ENCODE measurements at places on chromosomes 4 and X. TPM values are rescaled to one million over a fixed set of nuclear protein-coding genes. Genes with fewer than 3 reads are reported as not detected.

DNA sequence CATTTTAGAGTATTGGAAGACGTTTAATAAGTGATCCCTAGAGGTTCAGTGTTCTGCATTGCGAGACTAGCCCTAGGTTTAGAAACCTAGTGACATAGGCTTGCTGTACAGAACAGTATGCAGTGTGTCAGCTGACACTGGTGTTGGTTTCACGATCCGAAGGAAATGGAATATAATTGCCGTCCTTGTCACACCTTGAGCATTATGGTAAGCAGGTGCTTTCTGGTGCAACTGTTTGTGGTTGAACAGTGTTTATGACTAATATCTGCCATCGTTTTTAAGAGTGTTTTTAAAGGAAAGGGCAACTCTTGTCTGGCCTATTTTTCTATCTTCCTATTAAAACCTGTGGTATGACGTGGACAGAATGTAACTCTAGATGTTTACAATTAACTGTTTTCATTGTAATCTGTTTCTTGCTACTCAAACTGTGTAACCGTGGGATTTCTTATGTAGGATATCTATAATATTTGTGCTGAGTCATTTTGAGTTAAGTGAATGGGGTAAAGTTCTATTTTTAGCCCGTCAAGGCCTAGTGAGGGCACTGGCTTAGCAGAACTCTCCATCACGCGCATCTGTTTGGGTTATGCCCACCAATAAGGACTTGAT, 53.8 kb upstream of the TBC1D14 start:
- DNase-seq = no peak
- H3K36me3 ChIP-seq = peaks cover 23% of the 10 kb centered on the region
- no peaks in the 10 kb centered on the region for H3K4me1 ChIP-seq
- H3K27me3 ChIP-seq = no peaks in the 10 kb centered on the region

GRCh38 chr4:147780137-147780777, 48.4 kb downstream of the ARHGAP10 start:
- H3K36me3 ChIP-seq = no peaks in the 10 kb centered on the region
- DNase-seq = no peak
- peak overlapping the region; percentile 20 for H3K27ac ChIP-seq
- no peaks in the 10 kb centered on the region for H3K27me3 ChIP-seq
- H3K4me1 ChIP-seq = no peaks in the 10 kb centered on the region

GRCh38 chr4:98963538-98964433, 31.7 kb upstream of the METAP1 start:
- H3K27ac ChIP-seq = no peak overlapping the region
- no peaks in the 10 kb centered on the region for H3K27me3 ChIP-seq
- H3K4me3 ChIP-seq = no peak overlapping the region
- DNase-seq = no peak
- H3K4me1 ChIP-seq = no peaks in the 10 kb centered on the region
- H3K36me3 ChIP-seq = no peaks in the 10 kb centered on the region

DNA sequence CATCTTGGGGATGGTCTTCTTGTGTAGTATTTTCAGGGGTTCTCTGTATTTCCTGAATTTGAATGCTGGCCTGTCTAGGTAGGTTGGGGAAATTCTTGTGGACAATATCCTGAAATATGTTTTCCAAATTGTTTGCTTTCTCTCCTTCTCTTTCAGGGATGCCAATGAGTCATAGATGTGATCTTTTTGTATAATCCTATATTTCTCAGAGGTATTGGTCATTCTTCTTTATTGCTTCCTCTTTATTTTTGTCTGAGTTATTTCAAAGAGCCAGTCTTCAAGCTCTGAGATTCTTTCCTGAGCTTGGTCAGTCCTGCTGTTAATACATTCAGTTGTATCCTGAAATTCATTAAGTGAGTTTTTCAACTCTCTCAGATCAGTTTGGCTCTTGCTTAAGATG, 73.1 kb downstream of the MAMLD1 start:
- H3K36me3 ChIP-seq = no peaks in the 10 kb centered on the region
- no peak for DNase-seq
- no peaks in the 10 kb centered on the region for H3K4me1 ChIP-seq
- no peak overlapping the region for H3K4me3 ChIP-seq
- no peak overlapping the region for H3K27ac ChIP-seq
- no peaks in the 10 kb centered on the region for H3K27me3 ChIP-seq

DNA sequence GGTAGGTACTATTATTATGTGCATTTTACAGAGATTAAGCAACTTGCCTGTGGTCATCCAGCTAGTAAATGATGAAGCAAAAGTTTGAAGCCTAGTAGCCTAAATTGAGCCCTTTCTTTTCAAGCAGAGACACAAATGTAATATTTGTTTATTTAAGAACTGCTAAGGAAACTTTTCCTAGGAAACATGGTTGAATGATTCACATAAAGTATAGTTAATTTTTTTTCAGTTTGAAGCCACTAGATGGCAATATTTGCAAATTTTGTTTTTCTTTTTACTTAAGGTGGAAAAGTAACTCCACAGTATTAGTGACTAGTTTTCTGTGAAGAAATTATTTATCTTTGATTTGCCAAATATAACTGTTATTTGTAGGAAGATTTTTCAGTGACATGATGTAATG, 52.8 kb upstream of the ANKRD17 start:
- H3K27me3 ChIP-seq = no peaks in the 10 kb centered on the region
- no peaks in the 10 kb centered on the region for H3K4me1 ChIP-seq
- H3K4me3 ChIP-seq = no peak overlapping the region
- H3K27ac ChIP-seq = no peak overlapping the region
- DNase-seq = peak; percentile 46
- no peaks in the 10 kb centered on the region for H3K36me3 ChIP-seq

DNA sequence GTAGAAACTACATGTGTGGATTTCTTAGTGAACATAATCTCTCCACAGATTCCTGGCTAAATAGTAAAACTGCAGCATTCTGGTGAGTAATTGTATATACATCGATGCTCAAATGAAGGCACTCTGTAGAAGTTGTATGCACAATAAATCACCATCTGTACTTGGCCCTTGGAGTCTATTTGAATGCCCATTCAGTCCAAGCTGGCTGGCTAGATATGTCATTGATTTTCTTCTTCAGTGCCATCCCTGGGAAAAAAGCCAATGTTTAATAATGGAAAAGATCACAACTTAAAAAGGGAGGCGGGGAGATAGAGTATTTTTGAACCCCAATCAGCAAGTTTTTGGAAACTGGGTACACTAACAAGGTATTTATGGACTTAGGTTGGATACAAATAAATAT, 381.0 kb upstream of the TEX13C start:
- H3K27ac ChIP-seq = no peak overlapping the region
- H3K27me3 ChIP-seq = no peaks in the 10 kb centered on the region
- DNase-seq = no peak
- H3K4me1 ChIP-seq = no peaks in the 10 kb centered on the region

DNA sequence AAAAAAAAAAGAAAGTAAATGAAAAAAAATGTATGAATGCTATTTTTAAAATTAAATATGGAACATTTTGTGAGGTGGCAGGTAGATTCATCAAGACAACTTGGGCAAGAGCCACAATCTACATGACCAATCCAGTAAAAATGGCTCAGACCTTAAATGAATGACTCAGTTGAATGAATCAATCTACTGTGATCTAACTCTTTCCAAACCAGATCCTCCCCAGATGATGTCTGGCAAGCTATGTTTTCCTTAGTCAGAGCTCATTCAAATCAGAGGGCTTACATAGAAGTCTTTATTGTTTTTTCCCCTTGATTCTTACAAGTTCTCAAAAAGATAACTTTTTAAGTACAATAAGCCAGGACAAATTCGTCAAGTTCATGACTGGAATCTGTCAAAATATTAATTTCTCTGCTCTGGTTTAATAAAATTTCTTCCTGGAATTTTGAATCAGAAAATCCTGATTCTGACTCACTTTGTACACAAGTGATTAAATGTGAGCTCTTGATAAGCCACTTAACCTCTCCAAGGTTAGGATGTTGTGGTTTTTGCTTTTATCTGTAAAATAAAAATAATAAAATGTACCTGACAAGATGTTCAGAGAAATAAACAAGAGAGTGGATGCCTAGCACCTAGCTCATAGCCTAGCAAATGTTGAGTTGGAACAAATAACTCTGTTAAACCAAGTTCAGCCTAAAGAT, 105.6 kb upstream of the SMIM31 start:
- no peak overlapping the region for H3K4me3 ChIP-seq
- H3K27ac ChIP-seq = no peak overlapping the region
- no peaks in the 10 kb centered on the region for H3K36me3 ChIP-seq
- H3K4me1 ChIP-seq = no peaks in the 10 kb centered on the region

DNA sequence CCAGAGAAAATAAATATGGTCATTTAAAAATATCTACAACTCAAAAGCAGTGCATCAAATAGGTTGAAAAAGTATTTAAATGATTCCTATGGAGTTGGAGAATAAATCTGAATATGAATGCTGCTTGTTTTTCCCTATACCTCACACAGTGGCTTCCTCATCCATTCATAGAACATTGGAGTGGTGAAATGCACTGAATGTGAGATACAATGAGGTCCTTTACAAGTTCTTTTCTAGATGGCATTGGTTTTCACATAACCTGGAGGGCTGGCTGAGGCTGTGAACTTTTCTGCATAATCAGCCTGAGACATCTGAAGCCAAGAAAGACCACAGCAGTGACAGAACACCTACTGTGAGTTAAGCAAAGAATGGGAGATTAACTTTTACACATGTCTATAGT, 279.1 kb upstream of the NRK start:
- H3K27ac ChIP-seq = no peak overlapping the region
- peaks cover 7% of the 10 kb centered on the region for H3K27me3 ChIP-seq
- H3K36me3 ChIP-seq = no peaks in the 10 kb centered on the region
- DNase-seq = no peak

GRCh38 chr4:146124023-146124680, 51.4 kb upstream of the LSM6 start:
- H3K4me3 ChIP-seq = no peak overlapping the region
- H3K27ac ChIP-seq = no peak overlapping the region
- H3K27me3 ChIP-seq = peaks cover 3% of the 10 kb centered on the region
- no peaks in the 10 kb centered on the region for H3K36me3 ChIP-seq
- no peaks in the 10 kb centered on the region for H3K4me1 ChIP-seq
- DNase-seq = no peak

- no peak overlapping the region for H3K4me3 ChIP-seq
- no peak for DNase-seq
- H3K4me1 ChIP-seq = peaks cover 9% of the 10 kb centered on the region
Observed at GRCh38 chr4:185508181-185508580, 27.1 kb downstream of the PDLIM3 start.

GRCh38 chr4:17580969-17581368, 4.0 kb downstream of the LAP3 start:
- no peak for DNase-seq
- H3K4me1 ChIP-seq = peaks cover 19% of the 10 kb centered on the region
- H3K36me3 ChIP-seq = peaks cover 26% of the 10 kb centered on the region
- no peaks in the 10 kb centered on the region for H3K27me3 ChIP-seq
- no peak overlapping the region for H3K27ac ChIP-seq
- H3K4me3 ChIP-seq = no peak overlapping the region

DNA sequence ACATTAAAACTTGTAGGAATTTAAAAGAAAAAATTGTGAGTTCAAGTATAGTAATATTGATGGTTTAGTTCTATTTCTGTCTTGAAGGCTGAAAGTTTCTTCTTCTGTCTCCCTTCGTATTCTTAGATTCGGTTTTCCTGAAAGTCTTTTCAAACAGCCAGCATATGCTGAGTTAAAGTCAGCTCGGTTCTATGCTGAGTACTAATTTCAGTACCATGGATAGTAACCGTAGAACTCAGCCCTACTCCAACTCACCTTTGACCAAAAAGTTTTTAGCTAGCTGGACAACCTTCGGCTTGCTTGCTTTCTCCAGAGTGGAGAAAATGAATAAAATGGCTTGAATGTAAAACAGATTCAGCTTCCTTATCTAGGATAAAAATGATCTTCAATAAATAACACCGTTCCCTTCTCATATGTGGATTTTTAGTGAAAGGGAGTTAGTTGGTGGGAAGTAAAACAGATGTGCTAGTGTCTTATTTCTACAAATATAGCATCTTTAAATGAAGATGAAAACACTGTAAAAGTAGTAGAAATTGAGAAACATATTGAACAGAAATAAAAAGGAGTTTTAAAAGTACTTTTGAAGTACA, 5.2 kb downstream of the POU4F2 start:
- H3K36me3 ChIP-seq = no peaks in the 10 kb centered on the region
- no peaks in the 10 kb centered on the region for H3K4me1 ChIP-seq
- H3K27ac ChIP-seq = no peak overlapping the region
- DNase-seq = no peak
- peaks cover 95% of the 10 kb centered on the region for H3K27me3 ChIP-seq

DNA sequence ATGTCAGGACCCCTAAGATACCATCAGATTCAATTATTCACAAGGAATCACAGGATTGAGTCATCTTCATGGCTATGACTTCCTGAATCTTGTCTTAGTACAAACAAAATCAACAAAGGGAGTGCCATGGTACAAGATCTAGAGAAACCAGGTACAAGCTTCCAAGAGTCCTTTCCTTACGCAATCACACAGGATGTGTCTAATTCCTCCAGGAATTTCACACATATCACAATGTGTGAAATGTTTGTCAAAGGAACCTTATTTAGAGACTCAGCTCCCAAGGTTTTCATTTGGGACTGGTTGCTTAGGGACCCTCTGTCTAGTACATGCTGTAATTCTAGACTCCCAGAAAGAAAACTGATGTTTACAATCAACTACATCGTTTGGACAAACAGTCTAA, 83.0 kb downstream of the MAB21L2 start:
- no peaks in the 10 kb centered on the region for H3K27me3 ChIP-seq
- H3K36me3 ChIP-seq = no peaks in the 10 kb centered on the region

GRCh38 chrX:135185795-135186443, 14.7 kb upstream of the CT55 start:
- H3K27me3 ChIP-seq = peaks cover 6% of the 10 kb centered on the region
- H3K36me3 ChIP-seq = no peaks in the 10 kb centered on the region
- H3K4me1 ChIP-seq = no peaks in the 10 kb centered on the region

DNA sequence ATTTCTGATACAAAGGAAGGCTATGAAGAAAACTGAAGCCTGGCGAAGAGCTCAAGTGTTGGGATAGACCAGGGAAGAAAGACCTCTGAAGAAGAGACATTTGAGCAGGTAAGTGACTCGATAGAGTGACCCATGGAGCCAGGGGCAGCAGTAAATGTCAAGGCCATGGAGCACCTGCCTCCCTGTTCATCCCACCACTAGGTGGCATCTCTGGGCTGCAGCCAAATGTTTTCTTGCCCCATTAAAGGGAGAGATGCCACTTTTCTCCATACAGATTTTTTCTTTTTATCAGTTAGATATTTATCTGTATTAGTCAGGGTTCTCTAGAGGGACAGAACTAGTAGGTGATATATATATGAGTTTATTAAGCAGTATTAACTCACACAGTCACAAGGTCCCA, 4.9 kb upstream of the ZNF81 start:
- no peak overlapping the region for H3K27ac ChIP-seq
- no peak overlapping the region for H3K4me3 ChIP-seq
- no peaks in the 10 kb centered on the region for H3K27me3 ChIP-seq
- H3K4me1 ChIP-seq = peaks cover 2% of the 10 kb centered on the region

ANK2 gene
- 23.1 TPM for total RNA-seq

NOP14 gene
- 13.3 TPM for total RNA-seq

GAGE1 gene
- 0.49 TPM for total RNA-seq

POU3F4 gene
- not detected for total RNA-seq

MAGEA1 gene
- not detected for total RNA-seq

HSD17B13 gene
- total RNA-seq = 1.0 TPM

GAGE12F gene
- total RNA-seq = not detected
